ENCODE measurements at places on chromosomes 7 and 10. TPM values are rescaled to one million over a fixed set of nuclear protein-coding genes. Genes with fewer than 3 reads are reported as not detected.

The VPS26A gene
- polyA plus RNA-seq: 33.4 TPM

The ANKRD61 gene
- 0.16 TPM for polyA plus RNA-seq

The TUBB8 gene
- polyA plus RNA-seq: 0.17 TPM

The MSS51 gene
- polyA plus RNA-seq: 0.61 TPM

The FAM237B gene
- polyA plus RNA-seq: not detected

The ABCB4 gene
- polyA plus RNA-seq: 0.27 TPM

The SFTPD gene
- 0.48 TPM for polyA plus RNA-seq

The NRAP gene
- 0.04 TPM for polyA plus RNA-seq

The CAV1 gene
- polyA plus RNA-seq: 407 TPM

The ACBD7 gene
- polyA plus RNA-seq: not detected

The PLEKHS1 gene
- polyA plus RNA-seq: not detected

The SLIT1 gene
- polyA plus RNA-seq: 0.18 TPM

The OR2A12 gene
- not detected for polyA plus RNA-seq

The ALDH18A1 gene
- polyA plus RNA-seq: 26.6 TPM

The IKZF1 gene
- polyA plus RNA-seq: 3.9 TPM

The CTNNA3 gene
- polyA plus RNA-seq: 0.05 TPM

The GPNMB gene
- polyA plus RNA-seq: 41.1 TPM

The FGL2 gene
- 2.6 TPM for polyA plus RNA-seq
